ENCODE measurements at places on chromosomes 11 and 22.

DNA sequence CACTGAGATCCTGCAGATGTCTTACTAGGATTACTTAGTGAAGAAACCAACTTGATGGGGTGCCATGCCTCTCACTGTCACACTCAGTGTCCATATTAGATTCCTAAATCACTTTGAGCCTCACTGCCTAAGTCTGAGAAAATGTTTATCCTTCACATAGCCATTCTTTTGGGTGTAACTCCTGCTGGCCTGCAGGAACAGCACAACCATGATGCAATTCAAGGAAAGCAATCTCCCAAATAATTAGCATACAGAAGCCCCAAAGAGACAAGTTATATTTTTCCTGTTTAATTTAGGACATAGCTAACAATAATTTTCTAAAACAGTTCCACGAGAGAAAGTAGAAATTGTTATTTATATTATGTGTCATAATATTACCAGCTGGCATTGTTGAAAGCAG lies 655.5 kb downstream of the KCNA4 start:
- no peak for DNase-seq

GRCh38 chr11:76625472-76626186 lies 44.9 kb downstream of the LRRC32 start:
- no peak for DNase-seq

GRCh38 chr11:69201066-69201365 lies 45.3 kb downstream of the SMIM38 start:
- DNase-seq, result no peak

DNA sequence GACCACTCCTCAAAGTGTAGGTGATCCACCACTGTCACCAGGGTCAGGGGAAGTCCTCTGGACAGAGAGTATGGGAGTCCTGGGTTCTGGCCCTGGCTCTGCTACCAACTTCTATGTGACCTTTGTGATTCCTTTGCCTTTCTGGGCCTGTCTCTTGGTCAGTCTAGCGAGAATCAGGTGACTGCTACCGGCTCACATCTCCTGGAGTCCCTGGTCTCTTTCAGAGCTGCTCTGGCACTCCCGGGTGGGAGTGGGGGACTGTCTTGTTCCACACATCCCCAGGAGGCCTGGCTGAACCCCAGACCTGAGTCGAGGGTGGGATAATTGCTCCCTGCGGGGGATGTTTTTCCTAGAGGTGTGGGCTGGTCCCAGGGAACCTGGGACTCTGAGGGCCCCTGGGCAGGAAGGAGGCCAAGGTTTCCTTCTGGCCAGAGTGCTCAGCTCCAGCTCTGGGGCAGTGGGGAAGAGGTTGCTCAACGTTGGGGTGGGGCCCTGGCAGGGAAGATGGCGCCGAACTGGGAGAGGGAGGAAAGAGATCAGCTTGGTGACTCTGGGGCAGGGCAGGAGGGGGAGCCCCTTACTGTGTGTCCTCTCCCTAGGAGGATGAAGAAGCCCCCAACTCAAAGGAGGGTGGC lies 2.1 kb downstream of the SOX10 start:
- DNase-seq, result no peak

DNA sequence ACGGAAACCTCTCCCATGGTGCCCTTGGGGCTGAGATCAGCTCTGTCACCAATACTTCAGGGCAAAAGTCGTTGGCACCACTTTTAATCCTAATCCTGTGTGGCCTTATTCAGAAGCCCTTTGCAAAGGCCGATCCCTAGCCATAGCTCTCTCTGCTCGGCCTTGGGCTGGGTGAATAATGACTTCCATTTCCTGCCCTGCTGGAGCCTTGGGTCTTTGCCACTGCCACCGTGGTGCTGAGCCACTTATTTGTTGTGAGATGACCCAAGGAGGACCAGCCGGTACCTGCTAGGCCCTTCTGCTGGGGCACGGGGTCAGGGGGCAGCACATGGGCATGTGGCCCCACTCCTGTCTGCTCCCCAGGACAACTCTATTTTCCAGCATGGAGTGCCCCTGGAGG lies 188.2 kb downstream of the ST3GAL4 start:
- DNase-seq, result no peak

GRCh38 chr11:7569044-7569443 lies 55.2 kb downstream of the PPFIBP2 start:
- DNase-seq, result no peak

DNA sequence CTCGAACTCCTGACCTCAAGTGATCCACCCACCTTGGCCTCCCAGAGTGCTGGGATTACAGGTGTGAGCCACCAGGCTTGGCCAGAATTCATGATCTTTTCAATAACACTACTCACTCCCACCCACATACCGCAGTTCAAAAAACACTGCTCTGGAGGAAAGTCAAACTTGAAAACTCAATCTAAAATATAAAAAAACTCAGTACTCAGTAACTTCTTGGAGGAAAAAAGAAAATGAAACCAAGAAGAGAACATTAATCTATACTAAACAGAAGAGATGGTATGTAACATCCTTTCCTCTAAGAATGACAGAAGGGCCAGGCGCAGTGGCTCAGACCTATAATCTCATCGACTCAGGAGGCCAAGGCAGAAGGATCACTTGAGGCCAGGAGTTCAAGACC lies 58.3 kb downstream of the MRTFA start:
- DNase-seq, result no peak

DNA sequence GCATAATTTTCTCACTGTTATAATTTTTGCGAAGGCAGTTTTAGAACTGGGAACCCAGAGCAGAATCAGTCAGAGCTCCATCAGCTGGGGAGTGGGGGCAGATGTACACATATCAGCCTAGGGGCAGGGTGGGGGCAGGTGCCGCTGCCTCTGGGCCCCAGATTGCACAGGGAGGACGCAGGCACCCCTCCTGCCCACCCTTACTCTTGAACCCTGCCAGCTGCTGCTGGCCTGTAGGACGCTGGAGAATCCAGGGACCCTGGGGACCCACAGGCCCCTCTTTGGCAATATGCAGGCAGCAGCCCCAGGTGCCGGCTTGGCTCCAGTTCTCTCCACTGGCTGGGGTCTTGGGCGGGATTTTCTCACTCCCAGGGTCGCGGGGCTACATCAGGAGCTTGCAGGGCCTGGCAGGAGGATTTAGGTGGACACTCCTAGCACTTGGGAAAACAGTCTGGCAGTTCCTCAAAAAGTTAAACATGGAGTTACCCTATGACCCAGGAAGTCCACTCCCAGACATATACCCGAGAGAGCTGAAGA lies 8.8 kb upstream of the CAPN5 start:
- no peak for DNase-seq

DNA sequence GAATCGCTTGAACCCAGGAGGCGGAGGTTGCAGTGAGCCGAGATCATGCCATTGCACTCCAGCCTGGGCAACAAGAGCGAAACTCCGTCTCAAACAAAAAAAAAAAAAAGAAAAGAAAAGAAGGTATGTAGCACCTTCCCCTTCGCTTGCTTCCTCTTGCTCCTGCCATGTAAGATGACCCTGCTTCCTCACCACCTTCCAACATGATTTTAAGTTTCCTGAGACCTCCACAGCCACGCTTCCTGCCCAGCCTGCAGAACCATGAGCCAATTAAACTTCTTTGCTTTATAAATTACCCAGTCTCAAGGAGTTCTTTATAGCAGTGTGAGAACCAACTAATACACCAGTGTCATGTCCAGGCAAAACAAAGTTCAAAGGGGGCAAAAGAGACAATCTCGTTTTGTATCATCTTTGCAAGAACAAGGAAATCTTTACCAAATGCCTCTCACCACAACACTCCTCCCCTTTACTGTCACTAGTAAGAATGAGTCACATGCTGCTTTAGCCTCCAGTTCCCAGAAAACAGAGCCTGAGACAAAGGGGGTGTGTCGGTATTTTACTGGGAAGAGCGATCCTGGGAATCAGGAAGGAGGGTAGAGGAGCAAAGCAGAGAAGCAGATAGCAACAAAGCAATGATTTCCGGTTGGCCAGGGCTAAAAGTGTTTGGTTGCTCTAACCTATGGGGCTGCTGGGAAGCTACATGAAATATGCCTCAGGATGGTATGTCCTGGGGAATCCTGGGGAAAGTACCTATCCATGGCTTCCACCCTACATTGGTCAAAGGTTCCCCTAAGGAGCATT lies 10.5 kb upstream of the MCHR1 start:
- no peak for DNase-seq

DNA sequence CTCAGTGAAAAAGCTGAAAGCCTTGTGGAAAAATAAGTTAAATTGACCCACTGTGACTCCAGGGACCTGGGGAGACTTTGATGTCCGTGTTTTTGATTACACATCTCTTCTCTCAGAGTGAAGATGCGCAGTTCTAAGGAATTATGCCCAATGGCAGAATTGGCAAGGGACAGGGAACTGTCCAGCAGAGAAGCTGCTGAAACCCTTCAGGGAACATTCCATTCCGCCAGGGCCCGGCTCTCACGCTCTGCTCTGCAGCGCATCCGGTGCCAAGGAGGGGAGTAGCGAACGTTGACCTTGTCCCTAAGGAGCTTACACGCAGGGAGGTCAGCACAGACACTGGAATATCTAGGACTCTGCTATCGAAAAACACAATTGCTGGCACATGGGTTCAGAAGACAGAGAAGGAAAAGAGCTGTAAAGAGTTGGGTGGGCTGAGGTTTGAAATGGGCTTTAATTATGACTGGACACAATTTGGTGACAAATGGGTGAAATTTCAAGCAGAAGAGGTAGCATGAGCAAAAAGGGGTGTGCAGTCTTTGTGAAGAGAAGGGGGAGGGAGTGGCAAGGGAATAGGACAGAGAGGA lies 64.5 kb upstream of the B3GAT1 start:
- DNase-seq, result no peak

DNA sequence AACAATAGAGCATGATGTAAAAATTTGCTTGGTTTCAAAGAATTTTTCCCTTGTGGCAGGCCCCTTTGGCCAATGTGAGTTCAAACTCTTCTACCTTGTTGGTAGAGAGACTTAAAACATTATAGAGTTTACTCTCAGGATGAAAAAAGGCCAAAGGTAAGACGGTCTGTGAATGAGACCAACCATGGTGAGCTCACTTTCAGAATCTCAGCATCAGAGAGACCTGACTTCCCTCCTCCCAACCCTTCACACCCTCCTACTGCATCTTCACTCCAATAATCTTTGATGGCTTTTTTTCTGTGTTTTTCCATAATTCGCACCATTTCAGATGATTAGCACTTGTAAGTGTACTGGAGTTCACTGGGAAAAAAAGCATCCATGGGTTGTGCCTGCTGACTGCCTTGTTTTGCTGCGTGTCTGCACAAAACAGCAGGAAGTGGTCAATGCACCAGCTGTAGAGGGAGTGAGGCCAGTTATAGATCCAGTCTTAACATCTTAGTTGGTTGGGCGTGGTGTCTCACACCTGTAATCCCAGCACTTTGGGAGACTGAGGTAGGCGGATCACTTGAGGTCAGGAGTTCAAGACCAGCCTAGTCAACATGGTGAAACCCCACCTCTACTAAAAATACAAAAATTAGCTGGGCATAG lies 64.1 kb downstream of the SLC1A2 start:
- DNase-seq, result no peak

Measured in NCI-H2107 (cell line).